ENCODE measurements at places on chromosomes 7 and 10.

DNA sequence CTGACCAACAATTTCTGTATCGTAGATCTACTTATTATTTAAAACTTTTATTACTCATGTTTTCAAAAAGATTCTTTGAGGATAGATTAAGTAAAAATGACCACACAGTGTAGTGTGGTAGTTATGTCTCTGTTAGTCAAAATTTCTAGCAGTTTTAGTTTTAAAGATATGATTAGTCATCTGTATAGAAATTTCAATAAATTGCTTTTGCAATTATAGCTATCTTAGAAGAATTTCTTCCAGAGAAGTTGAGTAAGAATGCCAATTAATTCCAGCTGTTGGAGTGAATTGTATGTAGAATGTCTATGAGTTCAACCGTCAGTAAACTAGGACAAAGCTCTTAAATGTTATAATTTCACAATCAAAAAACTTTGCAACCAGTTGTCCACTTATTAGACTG, 229.7 kb downstream of the CDK14 start:
- DNase-seq, result no peak

GRCh38 chr10:12539350-12540164, 190.2 kb downstream of the CAMK1D start:
- DNase-seq, result no peak

DNA sequence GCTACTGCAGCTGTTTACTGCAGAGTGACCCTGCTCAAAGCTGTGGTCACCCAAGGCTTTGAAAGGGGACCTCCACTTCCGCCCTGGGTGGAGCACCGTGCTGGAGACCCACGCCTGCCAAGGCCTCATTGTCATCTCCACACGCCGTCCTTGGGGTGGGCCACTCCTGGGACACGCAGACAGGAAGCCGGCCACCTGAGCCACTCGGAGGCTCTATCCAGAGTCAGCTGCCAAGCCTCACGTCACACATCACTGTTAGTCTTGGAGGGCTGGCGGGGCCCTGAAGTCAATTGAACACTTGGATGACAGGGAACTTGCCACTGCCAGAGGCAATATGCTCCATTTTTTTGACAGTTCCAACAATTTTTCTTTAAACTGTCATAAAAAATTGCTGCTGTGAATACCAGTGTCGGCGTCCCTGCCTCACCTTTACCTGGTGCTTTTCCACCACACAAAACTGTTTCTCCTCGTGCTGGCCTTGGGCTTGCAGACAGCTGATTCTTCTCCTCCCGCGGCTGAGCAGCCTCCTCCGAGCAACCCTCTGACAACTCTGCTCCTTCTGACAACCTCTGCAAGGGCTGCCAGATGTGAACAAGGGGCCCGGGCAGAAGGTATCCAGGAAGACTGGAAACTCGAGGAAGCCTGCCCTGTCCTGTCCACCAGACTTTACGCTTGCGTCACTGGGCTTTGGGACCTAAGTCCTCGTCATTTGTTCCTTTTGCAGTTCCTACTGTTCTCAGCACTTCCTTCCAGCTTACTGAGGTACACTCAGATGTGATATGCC, 81.9 kb downstream of the EGFR start:
- no peak for DNase-seq

DNA sequence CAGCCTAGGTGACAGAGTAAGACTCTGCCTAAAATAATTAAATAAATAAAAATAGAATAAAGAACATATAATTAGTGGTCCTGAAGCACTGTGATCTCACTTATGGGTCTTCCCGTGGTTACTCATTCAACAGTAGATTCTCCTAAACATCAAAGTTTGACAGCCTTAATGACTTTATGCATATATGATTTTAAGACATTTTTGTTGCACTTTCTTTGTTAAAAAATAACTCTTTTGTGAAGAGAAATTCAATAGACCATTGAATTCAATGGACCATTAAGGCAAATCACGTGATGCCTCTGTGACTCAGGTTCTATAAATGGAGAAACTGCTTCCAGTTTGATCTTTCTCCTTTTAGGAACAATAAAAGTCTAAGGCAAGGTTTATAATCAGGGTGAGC, 59.6 kb downstream of the ATOH7 start:
- no peak for DNase-seq

GRCh38 chr10:103493916-103494877, 692 bp downstream of the NEURL1 start:
- no peak for DNase-seq

DNA sequence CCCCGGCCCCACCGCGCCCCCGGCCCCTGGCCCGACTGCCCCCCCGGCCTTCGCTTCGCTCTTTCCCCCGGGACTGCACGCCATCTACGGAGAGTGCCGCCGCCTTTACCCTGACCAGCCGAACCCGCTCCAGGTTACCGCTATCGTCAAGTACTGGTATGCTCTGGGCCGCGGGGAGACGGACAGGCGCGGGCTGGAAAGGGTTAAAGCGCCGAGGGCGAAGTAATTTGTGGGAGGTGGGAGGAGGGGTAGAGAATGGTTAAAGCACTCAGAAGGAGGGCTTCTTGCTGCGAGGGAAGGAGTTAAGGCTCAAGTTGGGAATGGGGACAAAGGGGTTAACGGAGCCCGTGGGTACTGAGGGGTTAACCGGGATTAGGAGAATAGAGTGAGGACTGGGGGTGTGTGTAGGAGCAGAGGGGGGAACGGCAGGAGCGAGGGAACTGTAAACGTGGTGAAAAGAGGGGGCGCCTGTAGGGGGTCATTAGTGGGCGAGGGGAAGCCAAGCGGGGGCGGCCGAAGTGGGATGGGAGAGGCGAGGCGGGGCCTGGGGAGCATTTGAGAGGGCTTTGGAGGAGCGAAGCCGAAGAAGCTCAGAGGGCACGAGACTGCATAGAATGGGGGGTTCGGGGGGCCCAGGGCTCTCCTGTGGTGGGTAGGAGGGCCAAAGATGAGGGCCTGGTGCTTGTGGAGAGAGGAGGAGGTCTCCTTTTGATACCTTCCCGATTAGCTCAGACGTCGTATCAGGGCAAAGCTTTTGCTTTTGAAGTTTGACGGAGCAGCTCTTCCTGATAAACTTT, 605 bp downstream of the SUFU start:
- no peak for DNase-seq

DNA sequence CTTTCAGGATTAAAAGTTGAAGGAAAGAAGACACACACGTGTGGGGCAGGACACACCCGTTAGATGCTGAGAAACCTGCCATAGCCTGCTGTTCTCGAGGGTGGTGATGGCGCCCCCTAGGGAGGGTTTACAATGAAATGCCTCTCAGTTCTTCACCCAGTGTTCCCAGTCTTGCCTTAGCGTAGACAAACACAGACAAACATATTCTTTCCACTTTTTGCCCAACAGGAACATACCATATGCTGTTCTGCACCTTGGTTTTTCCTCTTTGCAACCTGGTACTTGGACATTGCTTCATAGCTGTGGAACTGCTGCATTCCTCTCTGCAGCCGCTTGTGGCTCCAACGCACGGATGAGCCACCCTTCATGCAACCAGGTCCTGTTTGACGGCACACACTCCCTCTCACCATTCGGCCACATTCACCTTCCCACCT, 23.3 kb upstream of the HSPA12A start:
- no peak for DNase-seq

DNA sequence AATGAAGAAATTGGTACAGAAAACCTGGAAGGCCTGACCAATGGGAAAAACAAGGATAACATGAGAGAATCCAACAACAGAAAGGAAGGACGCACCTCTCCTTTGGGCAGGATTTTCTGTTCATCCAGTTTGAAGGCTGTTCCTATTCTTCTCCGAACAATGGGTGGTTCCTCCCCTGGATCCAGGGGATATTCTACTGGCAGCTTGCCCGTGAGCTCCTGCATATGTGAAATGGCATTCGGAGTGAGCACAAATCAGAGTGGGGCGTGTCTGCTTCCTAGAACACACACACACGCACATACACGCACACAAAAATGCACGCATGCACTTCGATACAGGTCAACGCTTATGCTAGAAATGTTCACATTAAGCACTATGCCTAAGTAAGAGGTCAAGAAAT, 83.5 kb downstream of the PRPF18 start:
- DNase-seq, result no peak

DNA sequence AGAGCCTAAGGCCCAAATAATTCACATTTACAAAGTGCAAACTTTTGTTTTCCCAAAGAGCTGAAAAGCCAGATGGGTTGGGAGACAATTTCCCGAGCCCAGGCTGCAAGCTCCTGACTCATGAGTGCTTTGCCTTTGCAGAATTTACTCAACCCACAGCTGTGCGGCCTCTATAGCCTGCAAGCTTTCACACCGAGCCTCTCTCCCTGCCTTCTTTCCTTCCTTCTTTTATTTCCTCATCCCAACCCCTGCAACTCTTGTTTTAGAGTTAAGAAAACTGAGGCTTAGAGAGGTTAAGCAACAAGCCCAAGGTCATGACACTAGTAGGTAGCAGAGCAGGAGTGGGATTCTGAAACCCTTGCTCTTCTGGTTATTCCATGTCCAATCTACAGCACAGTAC, 203.0 kb upstream of the GPR26 start:
- no peak for DNase-seq

- DNase-seq, result no peak
These were observed 64.7 kb upstream of the AOAH start for GRCh38 chr7:36788825-36789470.

GRCh38 chr7:142098004-142098403, 13.5 kb upstream of the MGAM2 start:
- DNase-seq, result no peak

- no peak for DNase-seq
These were observed 44.0 kb upstream of the FAM133B start for GRCh38 chr7:92634205-92634604.

GRCh38 chr7:155166673-155167370, 96.7 kb downstream of the HTR5A start:
- no peak for DNase-seq

GRCh38 chr10:104406715-104407650, 53.4 kb downstream of the CFAP58 start:
- DNase-seq, result no peak

DNA sequence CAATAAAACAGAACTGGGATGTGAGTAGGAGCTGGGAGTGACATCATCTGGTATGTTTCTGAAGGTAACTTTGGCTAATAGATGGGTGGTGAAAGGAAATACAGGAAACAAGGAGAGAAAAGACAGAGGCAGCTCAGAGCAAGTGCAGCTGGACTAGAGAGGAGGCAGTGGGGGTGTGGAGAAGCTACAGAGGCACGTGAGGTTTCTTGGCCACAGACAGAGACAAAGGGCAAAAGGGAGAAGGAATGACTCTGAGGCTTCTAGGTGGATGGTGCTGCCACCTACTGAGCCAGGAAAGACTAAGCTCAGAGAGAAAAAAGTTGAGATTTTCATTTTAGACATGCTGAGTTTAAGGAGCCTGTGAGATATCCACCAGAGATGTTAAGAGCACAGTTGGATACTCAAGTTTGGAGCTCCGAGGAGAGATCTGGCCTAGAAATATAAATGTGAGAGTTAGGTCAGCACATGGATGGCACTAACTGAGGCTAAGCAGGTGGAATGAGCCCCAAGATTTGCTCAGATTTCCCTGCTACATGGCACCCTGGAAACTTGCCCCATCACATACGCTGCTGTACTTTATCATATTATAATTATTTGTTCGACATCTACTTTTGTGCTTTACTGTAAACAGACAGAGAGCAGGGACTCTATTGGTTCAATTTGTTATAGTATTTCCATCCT, 293.0 kb upstream of the IMMP2L start:
- DNase-seq, result no peak

DNA sequence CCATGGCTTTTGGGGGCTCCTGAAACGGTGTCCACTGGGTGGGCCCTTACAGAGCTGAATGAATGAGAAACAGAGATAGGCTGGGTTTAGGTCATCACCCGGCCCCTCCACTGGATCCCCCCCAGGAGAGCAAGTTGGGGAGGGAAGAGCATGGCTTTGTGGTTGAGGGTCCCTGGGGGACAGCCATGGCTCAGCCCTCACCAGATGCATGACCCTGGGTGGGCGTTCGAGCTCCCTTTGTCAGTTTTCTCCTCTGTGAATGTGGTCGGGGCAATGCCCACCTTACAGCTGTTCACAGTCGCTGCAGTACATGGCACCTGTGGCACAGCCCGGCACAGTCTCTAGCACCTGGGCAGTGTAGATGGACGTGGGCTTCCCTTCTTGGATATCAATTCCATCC, 40.6 kb upstream of the CXCL12 start:
- no peak for DNase-seq

DNA sequence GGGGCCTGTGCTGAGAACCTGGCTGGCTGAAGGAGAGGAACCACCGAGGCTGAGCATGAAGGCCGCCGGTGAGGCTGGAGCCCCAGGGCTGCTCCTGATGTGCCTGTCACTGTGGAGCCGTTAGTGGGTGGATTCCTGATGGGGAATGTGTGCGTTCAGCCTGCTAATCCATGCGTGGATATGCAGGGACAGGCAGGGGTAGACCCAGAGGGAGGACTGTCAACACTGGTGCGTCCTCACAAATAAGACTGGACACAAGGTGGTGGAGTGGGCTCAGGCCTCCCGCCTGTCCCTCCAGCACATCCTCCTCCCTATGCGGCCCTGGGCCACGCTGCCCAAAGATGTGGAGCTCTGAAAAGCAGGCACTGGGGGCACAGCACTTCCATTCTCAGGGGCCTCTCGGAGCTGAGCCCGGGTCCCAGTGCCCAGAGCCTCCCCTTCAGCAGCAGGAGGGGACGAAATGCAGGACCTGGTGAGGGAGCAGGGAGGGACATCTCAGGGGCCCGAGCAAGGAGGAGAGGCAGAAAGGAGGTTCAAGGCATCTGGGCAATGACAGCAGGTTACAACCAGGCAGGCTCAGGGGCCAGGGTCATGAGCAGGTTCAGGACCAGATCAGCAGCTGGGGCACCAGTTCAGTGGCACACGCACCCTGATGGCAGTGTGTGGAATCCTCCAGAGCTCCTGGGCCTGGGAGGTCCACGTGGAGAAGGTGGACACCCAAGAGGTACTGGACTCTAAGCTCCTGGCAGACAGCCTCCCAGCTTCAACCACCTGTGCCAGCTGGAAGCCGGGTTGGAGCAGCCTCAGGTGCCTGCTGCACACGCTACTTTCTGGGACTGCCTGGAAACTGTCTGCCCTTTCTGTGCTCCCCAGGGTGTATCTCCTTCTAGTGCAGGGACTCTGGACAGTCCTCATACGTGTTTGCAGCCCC, 33.5 kb upstream of the ANTXRL start:
- no peak for DNase-seq

- DNase-seq, result no peak
These were observed 45.1 kb upstream of the MET start for GRCh38 chr7:116626886-116627285.

- DNase-seq, result no peak
These were observed 55.5 kb upstream of the FIGNL1 start for GRCh38 chr7:50505553-50506210.

DNA sequence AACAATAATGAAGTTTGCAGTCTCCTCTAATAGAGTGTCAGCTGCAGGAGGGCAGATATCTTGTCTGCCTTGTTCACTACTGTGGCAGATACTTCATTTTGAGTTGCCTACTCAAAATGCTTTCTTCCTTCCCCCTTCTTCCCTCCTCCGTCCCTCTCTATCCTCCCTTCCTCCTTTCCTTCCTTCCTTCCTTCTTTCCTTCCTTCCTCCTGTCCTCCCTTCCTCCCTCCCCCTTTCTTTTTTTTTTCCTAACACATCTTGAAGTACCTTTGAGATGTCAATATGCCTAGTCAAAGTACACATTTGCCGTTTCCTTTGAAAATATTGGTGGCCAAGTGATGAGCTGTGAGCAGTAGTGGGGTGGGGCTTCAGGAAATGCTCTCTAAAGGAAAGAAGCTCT, 18.7 kb upstream of the ST7 start:
- no peak for DNase-seq

GRCh38 chr10:52316500-52316899, 2.4 kb downstream of the DKK1 start:
- no peak for DNase-seq

GRCh38 chr10:133258066-133258817, 18.4 kb downstream of the ADAM8 start:
- DNase-seq, result no peak

Data from NCI-H1105 (cell line).